ENCODE measurements at places on chromosomes 1 and 21. TPM values are rescaled to one million over a fixed set of nuclear protein-coding genes. Genes with fewer than 3 reads are reported as not detected.

The SLC9C2 gene
- total RNA-seq: not detected

The EPHA10 gene
- total RNA-seq: not detected

DNA sequence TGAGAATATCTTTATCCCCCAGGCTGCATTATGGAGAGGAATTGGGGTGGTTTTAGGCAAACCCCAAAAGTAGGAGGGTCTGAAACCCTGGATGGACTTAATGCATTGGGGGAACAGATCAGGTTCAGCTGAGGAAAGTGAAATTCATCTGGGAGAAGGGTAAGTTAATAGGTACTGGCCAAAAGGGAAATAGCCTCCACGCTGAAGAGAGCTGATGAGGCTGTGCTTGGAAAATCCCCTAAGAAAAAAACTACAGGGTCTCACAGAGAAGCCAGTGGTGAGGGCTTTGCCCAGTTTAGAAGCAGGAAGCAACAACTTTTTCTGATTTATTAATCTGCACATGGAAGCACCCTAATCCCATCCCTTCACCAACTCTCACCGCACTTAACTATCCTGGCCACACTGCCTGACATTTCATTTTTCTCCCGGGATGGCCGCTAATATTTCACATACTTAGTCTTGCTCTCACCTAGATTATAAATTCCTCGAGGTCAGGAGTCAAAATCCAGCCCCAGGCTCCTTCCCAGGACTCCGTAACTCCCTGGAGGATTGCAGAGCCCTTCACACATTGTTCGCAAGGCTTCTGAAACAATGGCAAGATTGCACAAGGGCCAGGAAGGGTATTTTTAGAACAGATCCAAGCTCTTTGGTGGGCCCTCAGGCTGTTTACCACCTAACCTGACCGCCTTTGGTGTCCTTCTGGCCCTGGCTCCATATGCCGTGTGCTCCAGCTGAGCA lies 60.9 kb upstream of the TARBP1 start:
- peaks cover 4% of the 10 kb centered on the region for H3K4me1 ChIP-seq
- no peak overlapping the region for H3K4me3 ChIP-seq
- no peaks in the 10 kb centered on the region for H3K27me3 ChIP-seq
- H3K36me3 ChIP-seq: no peaks in the 10 kb centered on the region

DNA sequence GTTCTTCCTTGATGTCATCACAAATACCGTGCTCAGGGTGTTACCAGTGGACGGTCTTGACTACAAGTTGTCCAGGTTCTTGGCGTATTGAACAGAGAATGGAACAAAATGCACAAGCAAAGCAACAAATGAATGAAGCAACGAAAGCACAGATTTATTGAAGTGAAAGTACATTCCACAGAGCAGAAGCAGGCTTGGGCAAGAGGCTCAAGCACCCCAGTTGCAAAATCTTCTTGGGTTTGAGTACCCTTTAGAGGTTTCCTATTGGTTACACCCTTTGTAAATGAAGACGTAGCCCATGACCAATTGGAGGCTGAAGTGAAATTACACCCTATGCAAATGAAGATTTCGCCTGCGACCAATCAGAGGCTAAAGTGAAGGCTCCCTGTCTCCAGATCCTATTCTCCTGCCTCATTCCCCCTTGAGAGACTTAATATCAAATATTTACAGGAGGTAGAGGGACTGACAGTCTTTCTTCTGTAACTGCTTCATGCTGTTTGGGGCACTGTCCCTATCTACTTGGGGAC lies 38.3 kb downstream of the YY1AP1 start:
- peaks cover 3% of the 10 kb centered on the region for H3K4me1 ChIP-seq
- H3K36me3 ChIP-seq: no peaks in the 10 kb centered on the region
- DNase-seq: no peak

GRCh38 chr1:53702341-53702740 lies 36.6 kb downstream of the GLIS1 start:
- peaks cover 3% of the 10 kb centered on the region for H3K27me3 ChIP-seq
- H3K4me1 ChIP-seq: no peaks in the 10 kb centered on the region
- DNase-seq: no peak
- no peak overlapping the region for H3K27ac ChIP-seq

The SPRR1B gene
- not detected for total RNA-seq

GRCh38 chr1:218384581-218384993 lies 39.5 kb downstream of the TGFB2 start:
- H3K27me3 ChIP-seq: peaks cover 23% of the 10 kb centered on the region
- H3K27ac ChIP-seq: no peak overlapping the region

The KLHL21 gene
- 46.2 TPM for total RNA-seq

GRCh38 chr1:179632868-179633267 lies 41.2 kb downstream of the TDRD5 start:
- H3K4me3 ChIP-seq: no peak overlapping the region
- no peaks in the 10 kb centered on the region for H3K27me3 ChIP-seq
- H3K4me1 ChIP-seq: no peaks in the 10 kb centered on the region
- H3K27ac ChIP-seq: no peak overlapping the region

DNA sequence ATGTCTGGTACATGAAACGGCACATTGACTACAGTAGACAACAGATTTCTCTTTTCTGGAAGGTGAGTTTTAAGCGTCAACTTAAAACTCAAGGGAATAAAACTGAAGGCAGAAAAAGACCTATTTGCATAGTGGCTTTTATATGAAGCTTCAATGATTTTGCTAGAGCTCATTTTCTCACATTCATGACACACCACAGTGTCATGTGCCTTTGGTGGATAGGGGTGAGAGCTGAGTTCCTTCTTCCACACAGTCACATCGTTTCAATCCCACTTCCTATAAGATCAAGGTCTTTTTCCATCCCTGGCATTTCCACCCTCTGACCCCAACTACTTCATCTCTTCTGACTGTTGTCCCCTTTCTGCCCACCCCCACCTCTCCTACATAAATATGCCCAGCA lies 31.0 kb downstream of the IL12RB2 start:
- H3K36me3 ChIP-seq: peaks cover 80% of the 10 kb centered on the region
- H3K4me3 ChIP-seq: peak overlapping the region; percentile 87
- peak; percentile 65 for DNase-seq
- H3K4me1 ChIP-seq: peaks cover 73% of the 10 kb centered on the region
- H3K27ac ChIP-seq: peak overlapping the region; percentile 93
- no peaks in the 10 kb centered on the region for H3K27me3 ChIP-seq

The OR6N1 gene
- total RNA-seq: not detected

The DENND1B gene
- total RNA-seq: 26.1 TPM

The PDPN gene
- not detected for total RNA-seq

DNA sequence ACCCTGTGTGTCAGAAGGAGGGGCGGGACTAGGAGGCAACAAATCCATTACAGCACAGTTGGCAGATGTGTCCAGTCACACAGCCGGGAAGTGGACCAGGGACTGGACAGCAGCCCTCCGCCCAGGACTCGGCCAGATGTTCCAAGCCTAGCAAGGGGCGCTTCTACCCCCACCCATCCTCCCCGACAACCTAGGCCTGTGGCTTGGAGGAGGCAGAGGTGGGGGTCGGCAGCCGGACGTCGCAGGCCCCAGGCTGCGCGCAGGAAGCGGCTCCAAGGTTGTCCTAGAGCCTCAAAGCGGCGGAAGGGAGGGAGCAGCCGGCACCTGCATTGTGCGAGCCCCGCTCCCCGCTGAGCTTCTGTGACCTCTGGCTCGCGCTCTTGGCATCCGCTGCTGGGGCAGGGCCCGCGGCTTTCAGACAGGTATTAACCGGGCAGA lies 20.6 kb upstream of the MYCL start:
- no peaks in the 10 kb centered on the region for H3K36me3 ChIP-seq
- no peak for DNase-seq
- H3K27me3 ChIP-seq: peaks cover 4% of the 10 kb centered on the region
- H3K4me3 ChIP-seq: no peak overlapping the region
- H3K4me1 ChIP-seq: peaks cover 9% of the 10 kb centered on the region
